ENCODE measurements at places on chromosomes 7 and 10. TPM values are rescaled to one million over a fixed set of nuclear protein-coding genes. Genes with fewer than 3 reads are reported as not detected.

CEP41 gene
- total RNA-seq: 24.9 TPM

CACUL1 gene
- 14.7 TPM for total RNA-seq

GNG11 gene
- 76.7 TPM for total RNA-seq

RGR gene
- not detected for total RNA-seq

ZNF394 gene
- total RNA-seq: 19.7 TPM

NEUROD6 gene
- not detected for total RNA-seq

ASZ1 gene
- 0.24 TPM for total RNA-seq

LAMB4 gene
- total RNA-seq: not detected

SFTPA1 gene
- not detected for total RNA-seq

THNSL1 gene
- total RNA-seq: 1.1 TPM

PRRT4 gene
- 0.16 TPM for total RNA-seq

DLX5 gene
- 0.13 TPM for total RNA-seq

NPFFR1 gene
- not detected for total RNA-seq

GPR146 gene
- 3.7 TPM for total RNA-seq

AQP1 gene
- 1.4 TPM for total RNA-seq

UNCX gene
- not detected for total RNA-seq

TLL2 gene
- total RNA-seq: 0.26 TPM

PTPRZ1 gene
- total RNA-seq: not detected

MUC12 gene
- total RNA-seq: not detected

HOXA13 gene
- not detected for total RNA-seq

CYP3A5 gene
- 0.24 TPM for total RNA-seq

EN2 gene
- not detected for total RNA-seq

CYP3A7 gene
- 1.0 TPM for total RNA-seq

GPNMB gene
- 13.7 TPM for total RNA-seq

CLRN3 gene
- not detected for total RNA-seq

LRRC4 gene
- 0.16 TPM for total RNA-seq

CALY gene
- 14.1 TPM for total RNA-seq
